ENCODE measurements at places on chromosomes 5 and 9.
A peak's percentile ranks its signal among the peaks of the same experiment; 100 is the strongest.

GRCh38 chr5:10624206-10624605 is 60.3 kb downstream of the ANKRD33B start:
- DNase-seq, result no peak

GRCh38 chr5:42807722-42808447 is 3.8 kb downstream of the SELENOP start:
- DNase-seq, result no peak

- no peak for DNase-seq
These were observed 196.1 kb downstream of the PAPPA start for GRCh38 chr9:116349684-116350083.

DNA sequence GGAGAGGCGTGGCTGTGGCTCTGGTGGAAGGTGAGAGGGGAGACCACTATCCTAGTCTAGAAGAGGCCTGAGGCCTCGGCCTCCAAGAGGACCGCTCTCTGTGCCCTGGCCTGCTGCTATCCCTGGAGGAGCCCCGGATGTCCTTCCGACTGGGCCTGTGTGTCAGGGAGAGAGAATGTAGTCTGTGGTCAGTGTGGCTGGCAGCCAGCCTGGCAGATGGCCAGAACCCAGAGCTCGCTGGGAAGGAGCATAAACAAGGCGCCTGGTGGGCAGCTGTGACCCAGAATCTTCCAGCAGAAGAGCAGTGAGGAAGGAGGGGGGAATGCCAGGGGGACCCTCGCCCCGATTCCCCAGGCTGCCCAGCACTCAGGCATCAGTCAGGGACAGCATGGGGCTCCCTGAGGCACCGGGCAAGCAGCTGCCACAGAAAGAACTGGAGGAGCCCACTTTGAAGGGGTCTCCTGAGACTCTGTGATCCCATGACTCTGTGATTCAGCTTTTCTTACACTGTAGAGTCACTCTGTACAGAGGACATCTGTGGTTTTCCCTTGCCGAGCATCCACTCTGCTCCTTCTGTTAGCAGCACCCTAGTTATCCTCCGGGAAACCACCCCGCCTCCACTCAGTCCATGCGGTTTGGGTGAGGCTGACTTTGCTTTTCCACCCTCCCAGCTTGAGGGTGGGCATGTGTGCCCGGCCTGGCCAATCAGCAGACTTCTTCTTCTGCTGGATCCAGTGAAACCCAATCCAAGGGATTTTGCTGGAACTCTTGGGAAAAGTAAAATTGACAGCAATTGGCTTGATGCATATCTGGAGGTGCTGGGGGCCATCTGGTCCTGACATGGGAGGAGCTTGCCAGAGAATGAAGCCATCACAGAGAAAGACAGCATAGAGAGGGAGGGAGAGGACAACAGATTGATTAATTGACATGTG is 46.2 kb upstream of the PWWP2A start:
- peak; percentile 60 for DNase-seq

- no peak for DNase-seq
These were observed 86.2 kb upstream of the RETREG1 start for GRCh38 chr5:16702964-16703363.

DNA sequence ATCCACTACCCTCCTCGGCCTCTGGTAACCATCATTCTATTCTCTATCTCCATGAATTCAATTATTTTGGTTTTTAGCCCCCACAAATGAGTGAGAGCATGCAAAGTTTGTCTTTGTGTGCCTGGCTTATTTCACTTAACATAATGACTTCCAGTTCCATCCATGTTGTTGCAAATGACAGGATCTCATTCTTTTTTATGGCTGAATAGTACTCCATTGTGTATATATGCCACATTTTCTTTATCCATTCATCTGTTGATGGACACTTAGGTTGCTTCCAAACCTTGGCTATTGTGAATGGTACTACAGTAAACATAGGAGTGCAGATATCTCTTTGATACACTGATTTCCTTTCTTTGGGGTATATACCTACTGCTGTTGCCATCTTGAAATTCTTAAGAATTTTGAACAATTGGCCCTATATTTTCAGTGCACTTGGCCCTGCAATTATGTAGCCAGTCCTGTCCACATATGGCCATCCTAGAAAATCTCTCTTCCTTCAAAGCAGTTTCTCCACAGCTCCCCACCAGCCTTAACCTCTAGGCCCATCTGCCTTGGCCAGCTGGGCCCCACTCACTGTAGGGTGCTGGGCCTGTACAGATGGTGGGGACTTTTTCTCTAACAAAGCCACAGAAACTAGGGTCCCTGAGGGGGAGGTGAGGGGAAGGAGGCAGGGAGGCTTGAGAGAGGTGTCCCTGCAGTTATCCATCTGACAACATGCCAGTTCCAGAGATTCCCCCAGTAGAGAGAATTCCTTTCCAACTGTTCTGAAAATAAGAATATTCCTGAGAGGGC is 81.9 kb upstream of the LHFPL2 start:
- no peak for DNase-seq

DNA sequence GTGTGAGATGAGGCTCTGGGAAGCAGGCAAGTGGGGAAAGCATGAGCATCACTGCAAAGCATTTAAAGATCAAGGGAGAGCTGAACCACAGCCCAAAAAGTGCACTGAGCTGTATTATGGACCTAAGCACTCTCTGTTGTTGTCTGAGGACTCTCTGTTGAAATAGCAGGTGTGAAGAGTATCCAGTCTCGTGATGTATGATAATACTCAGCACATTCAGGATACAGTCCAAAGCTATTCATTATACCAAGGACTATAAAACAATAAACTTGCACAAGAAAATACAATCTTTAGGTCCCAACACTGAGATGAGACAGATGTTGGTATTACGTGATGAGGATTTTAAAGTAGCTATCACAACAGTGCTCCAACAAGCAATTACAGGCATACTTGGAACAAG is 97.5 kb upstream of the IGFBPL1 start:
- DNase-seq, result no peak

GRCh38 chr9:84206801-84207370 is 133.7 kb downstream of the SLC28A3 start:
- DNase-seq, result no peak

DNA sequence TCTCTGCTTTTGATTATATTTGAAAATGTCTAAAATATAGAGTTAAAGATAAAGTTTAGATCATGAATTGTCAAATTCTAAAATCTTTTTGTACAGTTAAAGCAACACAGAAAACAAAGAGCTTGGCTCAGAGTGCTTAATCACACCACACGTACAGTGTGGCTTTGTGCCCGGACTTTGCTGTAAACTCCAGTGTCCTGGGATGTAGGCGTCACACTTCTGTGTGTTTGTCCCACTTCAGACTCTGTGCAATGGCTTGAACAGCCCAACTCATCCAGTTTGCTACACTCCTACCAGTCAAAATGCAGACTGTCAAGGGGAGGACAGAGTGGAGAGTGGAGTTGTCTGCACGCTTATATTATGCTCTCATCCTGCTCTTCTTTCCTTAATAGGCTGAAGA is 45.3 kb downstream of the SMARCA2 start:
- DNase-seq, result no peak

DNA sequence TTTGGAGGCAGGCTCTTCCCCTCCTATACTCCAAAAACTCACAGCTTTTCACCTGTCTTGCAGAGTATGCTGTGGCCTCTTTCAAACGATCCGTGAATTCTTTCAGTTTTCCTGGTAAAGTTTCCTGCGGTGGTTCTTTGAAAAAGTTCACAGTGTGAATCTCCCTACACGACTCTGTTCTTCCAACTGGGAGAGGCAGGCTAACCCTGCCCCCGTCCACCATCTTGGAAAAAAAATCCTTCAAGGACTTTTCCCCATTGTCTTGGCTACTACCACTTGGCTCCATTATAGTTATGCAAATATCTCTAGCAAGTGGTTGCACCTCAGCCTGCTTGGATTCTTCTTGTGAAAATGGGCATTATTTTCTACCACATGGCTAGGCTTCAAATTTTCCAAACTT is 382.6 kb downstream of the AGTPBP1 start:
- DNase-seq, result no peak

DNA sequence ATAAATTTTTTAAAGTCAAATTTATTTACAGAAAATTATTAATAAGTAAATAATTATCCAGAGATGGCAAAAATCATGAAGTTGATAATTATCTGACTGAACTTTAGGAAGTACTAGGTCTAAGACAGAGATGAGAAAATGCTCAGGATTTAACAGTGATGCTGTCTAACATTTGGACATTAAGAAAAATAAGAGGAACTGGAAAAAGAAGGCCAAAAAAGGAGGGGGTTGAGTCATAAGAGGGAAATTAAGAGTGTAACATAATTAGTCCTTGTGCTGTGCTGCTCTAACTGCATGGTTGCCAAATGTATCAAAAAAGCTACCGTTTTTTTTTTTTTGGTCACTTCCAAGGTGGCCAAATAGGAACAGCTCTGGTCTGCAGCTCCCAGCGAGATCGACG is 35.4 kb upstream of the TUT7 start:
- DNase-seq, result no peak

- no peak for DNase-seq
These were observed 186.6 kb upstream of the MEF2C start for GRCh38 chr5:89069591-89069990.

- DNase-seq, result no peak
These were observed 194.6 kb downstream of the AOPEP start for GRCh38 chr9:94921092-94921471.

GRCh38 chr9:95085861-95086563 is 231.5 kb downstream of the FANCC start:
- no peak for DNase-seq

DNA sequence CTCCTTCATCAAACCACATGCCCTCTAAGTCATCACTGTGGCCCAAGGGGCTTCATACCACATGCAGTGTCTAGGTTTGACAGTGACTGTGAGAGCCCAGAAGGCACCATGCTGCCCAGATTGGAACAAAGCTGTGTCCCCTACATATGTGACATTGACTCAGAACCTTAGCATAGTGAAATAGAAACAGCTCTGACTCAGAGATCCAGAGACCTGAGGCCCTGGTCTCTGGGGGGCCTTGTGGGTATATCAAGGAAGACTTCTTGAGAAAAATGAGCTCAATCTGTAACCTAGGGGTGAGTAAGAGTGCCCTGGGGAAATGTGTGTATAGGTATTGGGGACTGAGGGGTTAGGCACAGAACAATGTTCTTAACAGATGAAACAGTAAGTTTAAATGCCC is 7.1 kb upstream of the ENTREP1 start:
- no peak for DNase-seq

- DNase-seq, result peak; percentile 56
These were observed 2.2 kb downstream of the GABRB2 start for GRCh38 chr5:161544350-161544765.

GRCh38 chr5:110413856-110414255 is 312.6 kb downstream of the TMEM232 start:
- no peak for DNase-seq

GRCh38 chr5:54722846-54723433 is 205.4 kb downstream of the SNX18 start:
- DNase-seq, result no peak

DNA sequence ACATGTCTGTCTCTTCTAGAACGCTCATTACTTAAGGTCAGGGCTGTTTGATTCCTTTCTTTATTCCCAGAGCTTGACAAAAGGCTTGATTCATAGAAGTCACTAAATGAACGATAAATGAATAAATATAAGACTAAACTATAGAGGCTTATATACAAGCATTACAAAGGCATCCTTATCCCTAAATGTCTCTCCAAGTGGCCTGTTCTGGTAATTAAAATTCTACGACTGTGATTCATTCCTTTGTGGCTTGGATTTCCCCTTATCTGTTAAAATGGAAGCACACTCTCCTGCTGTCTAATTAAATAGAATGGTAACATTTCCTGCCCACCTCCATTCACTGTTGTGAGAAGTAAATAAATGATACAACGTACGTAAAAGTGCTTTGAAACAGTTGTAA is 49.5 kb downstream of the C7 start:
- DNase-seq, result no peak

DNA sequence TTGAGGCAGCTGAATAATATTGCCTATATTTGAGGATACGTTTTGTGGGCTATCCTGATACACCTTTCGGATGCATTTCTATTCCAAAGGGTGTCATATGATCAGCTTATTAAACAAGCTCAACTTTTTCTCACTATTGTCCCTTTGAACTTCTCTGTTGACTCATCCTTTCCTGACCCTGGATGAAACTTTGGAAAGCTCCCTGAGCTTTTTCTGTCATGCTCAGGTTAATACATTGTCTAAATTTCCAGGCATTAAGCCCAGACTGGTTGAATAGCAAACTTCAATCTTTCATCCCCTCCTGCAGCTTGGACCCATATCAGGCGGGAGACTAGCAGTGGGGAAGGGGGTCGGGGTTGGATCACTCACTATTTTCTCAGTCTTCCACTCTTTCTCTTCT is 104.9 kb upstream of the PTPN3 start:
- DNase-seq, result no peak

DNA sequence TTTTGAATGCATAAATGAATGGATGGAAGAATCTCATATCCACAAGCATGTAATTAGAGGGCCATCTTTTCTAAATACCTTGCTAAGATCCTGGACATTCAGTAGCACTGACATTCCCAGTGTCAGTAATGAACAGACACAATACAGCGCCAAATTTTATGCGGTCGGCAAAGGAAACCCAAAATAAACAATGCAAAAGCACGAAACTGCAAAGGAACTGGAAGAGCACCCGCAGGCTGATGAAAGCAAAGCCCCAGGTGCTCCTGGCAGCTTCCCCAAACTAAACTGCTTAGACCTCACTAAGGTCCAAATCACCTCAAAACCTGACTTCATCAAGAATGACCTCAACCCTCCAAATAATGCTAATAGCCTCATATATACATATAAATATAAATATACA is 102.0 kb downstream of the GPR21 start:
- no peak for DNase-seq

DNA sequence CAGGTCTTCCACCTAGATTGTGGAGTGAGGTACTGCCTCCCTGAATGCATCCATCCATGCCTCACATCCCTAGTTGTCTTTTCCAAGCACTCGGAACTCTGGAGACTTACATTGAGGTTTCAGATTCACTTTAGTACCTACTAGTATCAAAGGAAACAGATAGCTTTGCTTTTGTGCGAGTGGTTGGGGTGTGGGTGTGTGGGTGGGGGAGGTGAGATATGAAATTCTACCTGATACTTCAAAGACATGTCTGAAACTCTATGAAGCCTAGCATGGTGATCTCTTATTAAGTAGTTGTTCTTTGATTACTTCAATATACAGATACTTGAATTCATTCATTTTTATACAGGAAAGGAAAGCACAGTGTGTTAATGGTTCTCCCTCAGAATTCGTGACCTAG is 64.4 kb downstream of the MCCC2 start:
- DNase-seq, result no peak

GRCh38 chr5:141517312-141517711 is 28.4 kb downstream of the PCDHGC5 start:
- DNase-seq, result no peak

DNA sequence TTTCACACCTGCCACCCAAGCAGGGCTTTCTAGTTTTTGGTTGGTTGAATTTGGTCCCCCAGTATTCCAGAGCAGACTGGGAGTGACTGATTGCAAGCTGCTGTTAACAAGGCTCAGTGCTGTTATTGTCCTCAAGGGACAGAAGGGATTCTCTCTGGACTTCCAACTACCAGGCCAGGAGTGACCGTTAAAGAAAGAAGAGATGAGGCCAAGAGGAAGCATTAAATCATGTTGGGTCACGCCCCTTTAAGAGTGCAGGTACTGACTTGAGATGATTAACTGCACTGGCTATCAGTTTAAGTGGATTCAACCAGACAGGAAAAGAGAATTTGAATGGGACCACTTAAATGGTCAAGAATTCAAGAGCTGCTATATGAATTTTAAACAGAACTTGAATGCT is 220.8 kb upstream of the PCSK5 start:
- DNase-seq, result no peak

- DNase-seq, result no peak
These were observed 305.7 kb upstream of the TNC start for GRCh38 chr9:115423646-115424045.

Measured in hematopoietic multipotent progenitor cell (in vitro differentiated cells).